ENCODE measurements at places on chromosomes 3 and 15.

GRCh38 chr15:58886921-58887320 is 46.6 kb downstream of the SLTM start:
- no peak for DNase-seq

GRCh38 chr15:48644467-48644826 is 1.1 kb downstream of the FBN1 start:
- no peak for DNase-seq

GRCh38 chr3:82261013-82261412 is 499.6 kb upstream of the GBE1 start:
- DNase-seq, result no peak

DNA sequence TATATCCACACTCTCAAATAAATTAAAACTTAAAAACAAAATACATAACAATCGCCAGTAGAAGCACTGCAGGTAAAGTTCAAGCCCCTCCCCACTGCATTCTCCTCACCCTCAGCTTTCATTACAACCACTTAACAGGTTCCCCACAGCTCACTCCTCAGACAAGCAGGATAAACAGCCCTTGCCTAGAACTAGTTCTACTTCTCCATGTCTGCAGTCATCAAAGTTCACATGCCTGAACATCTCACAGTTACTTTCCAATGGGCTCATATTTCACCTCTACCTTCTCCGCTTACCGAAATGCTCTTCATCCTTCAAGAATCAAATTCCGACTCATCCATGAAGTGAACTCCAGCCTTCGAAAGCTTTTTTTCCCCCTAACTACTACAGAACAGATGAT is 4.1 kb downstream of the YEATS2 start:
- DNase-seq, result no peak

DNA sequence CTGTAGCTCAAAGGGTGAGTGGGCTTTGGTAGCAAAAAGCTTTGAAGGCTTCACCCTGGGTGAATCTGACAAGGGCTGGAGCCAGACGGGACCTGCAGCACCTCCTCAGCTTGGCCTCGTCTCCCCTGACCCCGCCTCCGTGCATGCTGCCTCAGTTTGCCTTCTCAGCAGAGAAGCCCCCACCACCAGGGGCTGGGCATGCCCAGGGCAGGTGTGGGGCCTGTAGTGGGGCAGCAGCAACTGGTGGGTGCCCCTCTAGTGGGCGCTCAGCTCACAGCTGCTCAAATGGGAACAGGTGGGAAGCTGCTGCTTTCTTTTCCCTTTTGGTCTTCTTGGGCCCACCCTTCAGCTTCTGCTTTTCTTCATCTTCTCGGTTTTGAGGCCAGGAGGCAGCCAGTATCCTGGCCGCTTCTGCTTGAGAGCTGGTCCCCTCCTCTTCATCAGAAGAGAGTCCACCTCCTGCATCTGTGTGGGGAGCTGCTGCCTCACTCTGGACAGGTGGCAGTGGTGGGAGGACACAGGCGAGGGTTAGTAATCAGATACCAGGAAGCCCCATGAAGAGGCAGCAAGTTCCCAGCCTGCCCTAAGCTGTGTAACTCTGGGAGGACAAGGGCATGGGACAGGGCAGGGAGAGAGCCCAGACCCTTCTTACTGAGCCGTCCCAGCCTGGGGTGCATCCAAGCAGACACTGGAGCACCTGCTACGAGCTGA is 21.0 kb downstream of the TMEM43 start:
- DNase-seq, result no peak

GRCh38 chr3:174125267-174125824 is 727.8 kb downstream of the NLGN1 start:
- peak; percentile 34 for DNase-seq

DNA sequence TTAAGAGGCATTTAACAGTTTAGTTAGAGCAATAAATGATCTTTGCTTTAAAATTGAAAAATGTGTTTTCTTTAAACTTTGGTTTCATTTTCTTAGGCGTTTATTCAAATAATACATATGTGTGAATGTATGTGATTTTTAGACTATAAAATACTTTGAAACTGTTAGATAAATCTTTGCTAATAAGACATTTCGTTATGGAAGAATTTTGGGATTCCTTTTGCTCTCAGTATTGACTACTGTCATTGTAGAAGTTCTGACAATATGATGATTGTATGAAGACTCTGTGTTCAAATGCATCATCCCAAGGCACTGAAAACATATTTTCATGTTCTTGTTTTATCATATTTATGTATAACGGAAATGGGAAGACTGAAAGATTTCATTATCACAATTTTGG is 43.8 kb upstream of the GOLGA8A start:
- no peak for DNase-seq

DNA sequence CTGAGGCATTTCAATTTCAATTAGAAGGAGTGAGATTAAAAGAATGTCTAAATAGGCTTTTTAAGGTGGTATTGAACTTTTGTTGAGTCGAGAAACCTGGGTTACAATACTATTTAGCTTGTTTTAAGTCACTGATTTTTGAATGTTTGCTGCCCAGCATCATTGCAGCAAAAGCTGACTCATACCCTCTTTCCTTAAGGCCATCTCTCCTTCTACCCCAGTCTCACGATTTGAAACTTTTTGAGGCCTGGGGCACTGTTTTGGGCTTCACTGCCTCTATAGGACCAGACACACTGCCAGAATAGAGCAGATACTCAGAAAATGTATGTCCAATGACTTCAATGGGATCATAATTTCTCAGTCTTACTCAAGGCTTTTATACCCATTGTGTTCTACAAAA is 319.6 kb upstream of the TGFBR2 start:
- DNase-seq, result no peak
